ENCODE measurements at places on chromosomes 13 and 19.

- no peak for DNase-seq
These were observed 56.9 kb upstream of the GTF2F2 start for GRCh38 chr13:45063261-45063860.

- DNase-seq, result no peak
These were observed 5.2 kb upstream of the ALKBH6 start for GRCh38 chr19:36019061-36019670.

DNA sequence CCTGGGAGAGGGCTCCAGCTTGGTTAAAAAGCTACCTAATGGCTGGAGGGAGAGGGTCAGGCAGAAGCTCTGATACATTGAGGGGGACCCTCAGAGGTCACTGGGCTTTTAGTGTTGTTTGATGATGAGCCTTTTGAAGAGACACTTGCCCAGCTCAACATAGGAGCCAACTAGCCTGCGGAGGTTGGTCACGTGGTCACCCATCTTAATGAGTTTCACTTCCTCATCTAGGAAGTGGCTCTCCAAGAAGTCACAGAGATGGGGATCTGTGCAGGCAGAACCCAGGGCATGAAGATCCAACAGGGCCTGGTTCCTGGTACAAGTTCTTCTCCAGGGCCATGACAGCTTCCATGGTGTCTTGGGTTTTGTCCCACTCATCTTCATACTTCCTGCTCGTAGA is 33.4 kb downstream of the IPO5 start:
- DNase-seq, result no peak

DNA sequence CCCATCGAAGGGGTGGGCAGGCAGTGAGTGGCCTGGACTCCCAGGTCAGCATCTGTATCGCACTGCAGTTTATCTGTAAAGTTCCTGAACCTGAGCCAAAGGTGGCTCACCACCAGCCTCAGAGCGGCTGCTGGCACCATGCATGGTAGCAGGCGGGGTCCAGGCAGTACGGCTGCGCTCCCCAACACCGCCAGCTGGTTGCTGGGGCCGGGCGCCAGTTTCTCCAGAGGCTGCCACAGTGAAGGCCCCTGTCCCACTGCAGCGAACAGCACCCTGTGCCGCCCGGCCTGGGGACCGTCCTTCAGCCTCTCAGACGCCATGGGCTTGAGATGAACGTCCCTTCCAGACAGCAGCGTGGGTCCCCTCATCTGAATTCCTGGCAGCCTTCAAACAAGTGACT is 109.8 kb downstream of the KDM4B start:
- no peak for DNase-seq

DNA sequence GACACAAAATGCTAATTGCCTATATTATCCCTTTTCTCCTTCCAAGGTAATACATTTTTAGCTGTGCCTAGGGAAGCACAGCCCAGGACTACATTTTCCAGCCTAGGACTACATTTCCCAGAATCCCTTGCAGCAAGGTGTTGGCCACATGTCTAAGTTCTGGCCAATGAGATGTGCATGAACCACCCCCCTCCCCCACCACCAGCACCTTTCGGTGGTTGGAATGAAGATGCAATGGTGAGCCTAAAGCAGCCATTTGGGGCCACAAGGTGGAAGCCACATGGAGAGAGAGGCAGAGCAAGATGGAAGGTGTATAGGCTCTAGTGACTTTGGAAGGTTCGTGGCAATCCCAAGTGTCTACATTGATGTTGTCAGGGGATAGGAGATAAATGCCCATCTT is 16.2 kb downstream of the UNC13A start:
- no peak for DNase-seq

Data from GDM1 (cell line).